ENCODE measurements at places on chromosomes 11 and 22. TPM values are rescaled to one million over a fixed set of nuclear protein-coding genes. Genes with fewer than 3 reads are reported as not detected.

Gene SNX32
- total RNA-seq, result not detected

- no peak overlapping the region for H3K27ac ChIP-seq
- DNase-seq, result no peak
- no peaks in the 10 kb centered on the region for H3K27me3 ChIP-seq
- H3K36me3 ChIP-seq, result no peaks in the 10 kb centered on the region
- H3K4me1 ChIP-seq, result no peaks in the 10 kb centered on the region
Measured at GRCh38 chr22:36136475-36136874, 24.1 kb downstream of the APOL3 start.

Gene RASD2
- 0.06 TPM for total RNA-seq

- no peak within 1 kb of the TSS for H3K27ac ChIP-seq
- no peaks in the 10 kb centered on the region for H3K27me3 ChIP-seq
- no peaks in the 10 kb centered on the region for H3K4me1 ChIP-seq
- no peak for DNase-seq
- no peaks in the 10 kb centered on the region for H3K36me3 ChIP-seq
Measured at GRCh38 chr11:5343474-5344335, at the start of gene OR51B5. OR51B5 (minus strand) TSS chr11:5343524; CDS start chr11:5343524, 0 bp downstream.

- H3K27me3 ChIP-seq, result no peaks in the 10 kb centered on the region
- H3K36me3 ChIP-seq, result no peaks in the 10 kb centered on the region
Measured at GRCh38 chr22:37196539-37197450, 8.7 kb upstream of the C1QTNF6 start.

Gene CYB5R2
- total RNA-seq, result 6.5 TPM

DNA sequence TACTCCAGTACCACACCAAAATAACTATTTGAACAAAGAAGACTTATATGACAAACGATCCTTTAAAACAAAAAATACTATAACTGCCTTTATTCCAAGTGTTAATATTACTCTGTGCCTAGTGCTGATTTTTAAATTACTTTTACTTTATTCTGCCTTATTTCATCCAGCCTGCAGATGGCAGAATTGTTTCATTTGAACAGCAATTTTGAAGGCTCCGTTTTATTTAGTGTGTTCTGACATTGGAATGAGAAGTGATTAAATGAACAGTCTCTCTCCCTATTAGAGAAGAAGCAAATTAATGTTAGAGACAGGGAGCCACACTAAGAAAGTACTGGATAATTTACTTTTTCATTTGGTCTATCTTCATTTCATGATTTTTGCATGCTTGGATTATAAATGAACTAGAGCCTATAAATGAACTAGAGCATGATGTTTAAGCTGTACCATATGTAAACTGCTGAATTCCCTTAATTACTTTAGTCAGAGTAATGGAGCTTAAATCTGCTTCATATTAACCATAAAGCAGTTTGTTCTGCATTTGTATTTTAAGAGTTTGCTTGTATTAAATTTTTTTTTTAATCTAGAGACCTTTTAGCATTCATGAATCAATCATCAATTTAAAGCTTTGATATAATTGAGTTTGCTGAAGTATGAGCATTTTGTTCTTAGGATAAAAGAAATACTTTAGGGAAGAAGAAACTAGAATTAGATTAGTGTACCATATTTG, 9.8 kb downstream of the PDHX start:
- H3K4me1 ChIP-seq, result peaks cover 13% of the 10 kb centered on the region
- no peak for DNase-seq
